ENCODE measurements at places on chromosomes 2 and 18.
A peak's percentile ranks its signal among the peaks of the same experiment; 100 is the strongest.

- no peak for DNase-seq
Measured at GRCh38 chr18:3103576-3103975, 90.6 kb upstream of the LPIN2 start.

GRCh38 chr2:238162251-238162845 lies 3.6 kb downstream of the ERFE start:
- no peak for DNase-seq

DNA sequence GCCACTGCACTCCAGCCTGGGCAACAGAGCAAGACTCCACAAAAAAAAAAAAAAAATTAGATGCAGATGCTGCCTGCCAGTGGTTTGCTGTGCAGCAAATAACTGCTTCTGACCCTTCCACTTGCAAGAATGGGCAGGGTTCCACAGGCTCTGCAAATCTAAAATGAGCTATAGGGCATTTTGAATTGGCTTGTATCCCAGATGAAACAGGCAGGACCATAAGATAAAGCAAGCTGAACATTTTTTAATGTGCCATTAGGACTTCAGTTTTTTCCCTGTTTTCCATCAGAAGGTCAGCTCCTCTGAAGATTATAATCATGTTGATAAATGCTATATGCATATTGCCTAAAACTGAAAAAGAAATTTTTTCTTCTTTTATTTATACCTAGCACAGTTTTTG lies 15.7 kb upstream of the FZD7 start:
- DNase-seq = no peak

DNA sequence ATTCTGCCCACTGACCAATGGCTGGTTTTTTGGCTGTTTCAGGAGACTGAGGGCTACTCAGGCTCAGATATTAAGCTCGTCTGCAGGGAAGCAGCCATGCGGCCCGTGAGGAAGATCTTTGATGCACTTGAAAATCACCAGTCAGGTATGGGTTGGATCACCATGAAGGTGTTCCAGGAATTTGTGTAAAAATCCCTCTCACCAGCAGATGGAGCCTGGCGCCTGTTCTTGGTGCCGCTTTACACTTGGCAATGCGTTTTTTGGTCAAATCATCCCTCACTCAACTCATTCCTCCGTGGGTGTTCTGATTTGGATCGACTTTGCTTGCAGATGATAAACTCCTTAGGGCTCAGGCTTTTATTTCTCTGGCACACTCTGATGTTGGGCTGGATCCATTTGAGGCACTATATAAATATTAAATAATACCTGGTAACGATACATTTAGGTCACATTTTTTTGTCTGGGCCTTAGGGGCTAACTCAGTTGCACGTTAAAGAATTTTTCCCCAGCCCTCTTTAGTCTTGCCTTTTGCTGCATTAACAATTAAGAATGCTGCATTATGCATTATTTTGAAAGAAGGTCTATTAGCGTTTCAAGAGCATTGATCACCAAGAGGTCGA lies 50.0 kb downstream of the HDHD2 start:
- peak; percentile 6 for DNase-seq
